ENCODE measurements at places on chromosomes 3 and 15.

- DNase-seq, result no peak
Measured at GRCh38 chr3:78940626-78941025, 827.2 kb downstream of the ROBO1 start.

DNA sequence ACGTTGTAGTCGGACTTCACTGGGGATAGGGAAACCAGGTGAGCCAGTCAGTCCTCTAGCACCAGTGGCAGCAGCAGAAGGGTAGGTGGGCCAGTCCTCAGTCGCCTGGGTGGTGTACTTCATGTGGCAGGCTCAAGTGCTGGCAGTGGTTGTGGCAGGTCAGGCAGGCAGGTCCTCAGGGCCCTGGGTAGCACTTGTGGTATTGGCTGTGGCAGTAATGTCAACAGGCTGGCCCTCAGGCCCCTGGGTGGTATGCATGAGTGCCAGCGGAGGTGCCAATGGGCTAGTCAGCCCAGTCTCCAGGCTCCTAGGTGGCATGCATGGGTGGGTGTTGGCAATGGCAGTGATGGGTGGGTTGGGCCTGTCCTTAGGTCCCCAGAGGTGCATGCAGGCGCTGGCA lies 40.6 kb downstream of the FAIM start:
- no peak for DNase-seq

- no peak for DNase-seq
Measured at GRCh38 chr3:196047391-196048030, 34.4 kb downstream of the TFRC start.

DNA sequence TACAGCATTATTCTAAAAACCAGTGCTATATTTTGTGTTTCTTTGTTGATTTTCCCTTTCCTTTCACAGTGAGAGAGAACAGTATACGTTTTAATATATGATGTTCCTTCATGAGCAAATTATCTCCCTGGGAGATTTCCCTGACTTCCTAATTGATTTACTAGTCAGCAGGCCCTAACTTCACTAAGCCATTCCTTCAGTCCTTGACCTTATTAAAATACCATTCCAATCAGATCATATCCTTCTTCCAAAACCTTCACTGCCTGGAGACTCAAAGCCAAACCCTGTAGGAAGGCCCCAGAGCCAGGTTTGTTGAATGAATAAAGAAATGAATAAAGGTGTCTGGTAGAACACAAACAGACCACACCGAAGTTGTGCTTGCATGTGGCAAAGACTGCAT lies 43.8 kb upstream of the ARHGEF3 start:
- no peak for DNase-seq

DNA sequence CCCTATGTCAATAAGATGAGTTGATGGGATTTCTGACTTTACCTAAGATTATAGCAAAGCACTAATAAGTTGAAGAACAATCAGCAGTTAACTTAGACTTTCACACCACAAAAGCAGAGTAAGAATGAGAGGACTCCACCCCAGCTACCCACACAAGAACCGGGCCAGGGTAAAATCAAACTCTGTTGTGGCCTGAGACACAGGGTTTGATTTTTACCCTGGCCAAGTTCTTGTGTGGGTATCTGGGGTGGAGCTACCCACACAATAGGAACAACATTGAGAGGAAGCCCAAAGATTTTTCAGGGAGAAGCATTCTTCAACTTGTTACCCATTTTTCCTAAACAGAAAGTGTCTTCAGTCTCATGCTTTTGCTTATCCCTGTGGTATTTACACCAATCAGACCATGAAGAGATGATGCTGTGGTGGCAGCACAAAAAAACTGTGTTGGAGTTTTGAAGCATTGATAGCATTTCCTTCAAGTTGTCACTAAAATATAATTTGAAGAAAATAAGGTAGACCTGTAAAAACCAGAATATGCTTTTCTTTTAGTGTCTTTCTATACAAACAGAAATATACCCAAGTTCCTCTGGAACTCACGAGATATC lies 25.6 kb downstream of the CPOX start:
- no peak for DNase-seq

DNA sequence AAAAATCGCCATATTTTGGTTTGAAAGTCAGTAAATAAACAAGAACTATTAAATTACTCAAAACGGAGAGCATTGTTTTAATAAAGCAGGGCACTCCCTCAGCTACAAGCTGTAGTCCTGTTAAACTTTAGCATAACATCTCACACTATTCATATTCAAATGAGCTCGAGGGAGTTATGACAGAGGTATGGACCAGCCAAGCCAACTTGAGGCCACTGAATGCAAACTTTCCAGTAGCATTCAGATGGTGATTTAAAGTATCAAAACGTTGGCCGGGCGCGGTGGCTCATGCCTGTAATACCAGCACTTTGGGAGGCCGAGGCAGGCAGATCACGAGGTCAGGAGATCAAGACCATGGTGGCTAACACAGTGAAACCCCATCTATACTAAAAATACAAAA lies 132.9 kb downstream of the GABRB3 start:
- DNase-seq, result no peak

- no peak for DNase-seq
Measured at GRCh38 chr3:60827666-60828065, 423.6 kb downstream of the FHIT start.

DNA sequence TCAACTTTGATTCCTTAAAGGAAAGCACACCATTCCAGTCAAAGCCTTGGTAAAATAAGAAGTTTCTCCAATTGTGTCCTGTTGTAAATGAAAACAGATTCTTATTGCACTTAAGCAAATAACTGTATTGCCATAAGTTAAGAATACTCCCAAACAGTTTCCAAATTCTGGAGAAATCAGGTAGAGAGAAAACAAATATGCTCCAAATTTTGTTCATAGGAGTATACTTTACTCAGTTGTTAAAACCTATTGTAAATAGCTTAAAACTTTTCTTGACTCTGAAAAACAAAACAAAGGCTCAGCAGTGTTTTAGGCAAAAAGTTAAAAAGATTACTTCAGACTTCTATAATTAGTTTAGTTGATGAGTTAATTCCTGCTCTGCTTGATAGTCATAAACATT lies 42.4 kb downstream of the LNP1 start:
- no peak for DNase-seq

DNA sequence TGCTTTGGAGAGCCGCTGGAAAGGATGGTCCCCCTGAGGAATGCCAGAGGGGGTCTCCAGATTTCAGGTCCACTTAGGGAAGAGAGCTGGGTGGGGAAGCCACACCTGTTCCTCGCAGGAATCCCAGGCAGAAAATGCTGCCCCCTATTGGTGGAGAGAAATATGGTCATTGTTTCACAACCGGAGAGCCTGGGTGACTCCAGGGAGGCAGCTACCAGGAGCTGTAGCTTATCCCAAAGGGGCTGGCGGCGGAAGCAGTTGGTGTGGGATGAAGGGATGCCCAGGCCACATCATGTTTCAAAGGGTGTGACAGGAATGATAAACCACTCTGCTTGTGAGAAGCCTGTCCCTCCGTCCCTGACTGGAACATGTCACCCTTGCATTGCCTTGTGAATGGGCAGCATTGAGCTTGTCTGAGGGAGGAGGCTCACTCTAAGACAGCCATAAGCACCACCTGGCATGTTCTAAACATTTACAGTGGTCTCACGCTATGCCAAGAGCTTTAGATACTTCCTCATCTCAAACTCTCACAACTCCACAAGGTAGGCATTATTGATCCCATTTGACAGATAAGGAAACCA lies 34.5 kb downstream of the POMGNT2 start:
- DNase-seq, result no peak

DNA sequence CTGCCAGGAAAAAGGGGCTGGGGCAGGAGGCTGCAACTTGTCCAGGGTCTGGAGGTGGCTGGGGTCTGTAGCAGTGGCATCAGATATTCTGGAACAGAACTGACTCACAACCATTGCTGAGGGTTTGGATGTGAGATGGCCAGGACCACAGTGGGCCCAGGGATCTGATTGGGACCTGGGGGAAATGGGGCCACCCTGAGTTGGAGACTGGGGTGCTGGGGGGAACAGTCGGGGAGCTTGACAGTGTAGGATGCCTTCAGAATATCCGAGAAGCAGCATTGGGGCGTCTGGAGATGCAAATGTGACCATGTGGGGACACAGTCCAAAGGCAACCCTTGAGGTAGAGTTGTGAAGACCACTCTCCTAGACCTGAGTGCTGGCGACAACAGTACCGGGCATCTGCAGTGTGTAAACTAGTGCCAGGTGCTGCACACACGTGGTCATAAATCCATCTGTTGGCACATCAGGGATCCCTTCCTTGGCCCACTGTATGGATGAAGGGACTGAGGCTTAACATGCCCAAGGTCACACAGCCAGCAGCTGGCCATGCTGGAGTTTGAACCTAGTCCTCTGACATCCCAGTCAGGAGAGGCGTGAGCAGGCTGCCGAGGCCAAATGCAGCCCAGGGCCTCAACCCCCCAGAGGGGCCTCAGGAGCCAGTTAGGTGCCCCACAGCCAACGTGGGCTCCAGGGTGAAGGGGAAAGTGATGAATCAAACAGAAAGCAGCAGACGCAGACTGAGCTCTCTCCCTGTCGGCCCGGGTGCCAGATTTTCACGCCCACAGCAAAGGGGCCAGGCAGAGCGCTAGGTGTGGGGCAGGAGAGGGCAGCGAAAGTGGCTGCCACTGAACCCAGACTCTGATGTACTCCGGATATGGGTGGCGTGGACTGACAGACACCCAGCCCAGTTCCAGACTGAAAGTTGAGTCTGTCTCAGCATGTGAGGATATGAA lies 18.8 kb downstream of the HEMK1 start:
- DNase-seq, result no peak

DNA sequence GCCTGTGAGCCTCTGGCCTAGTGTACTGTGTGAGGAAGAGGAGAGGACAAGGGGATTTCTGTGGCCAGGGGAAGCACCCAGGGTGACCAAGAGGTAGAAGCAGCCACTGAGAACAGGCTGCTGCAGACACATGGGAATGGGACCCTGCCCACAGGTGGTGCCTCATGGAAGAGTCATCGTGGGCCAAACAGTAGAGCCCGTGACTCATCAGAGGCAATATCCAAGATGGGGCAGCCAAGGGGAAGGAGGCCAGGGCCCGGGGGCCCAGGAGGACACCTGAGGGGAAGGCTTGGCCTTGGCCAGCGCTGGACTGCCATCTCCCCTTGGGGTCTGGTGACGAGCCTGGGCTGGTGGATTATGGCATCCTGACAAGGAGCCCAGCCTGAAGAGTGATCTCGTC lies 275.0 kb upstream of the LYSMD4 start:
- no peak for DNase-seq

GRCh38 chr3:121330118-121330517 lies 215.7 kb downstream of the POLQ start:
- no peak for DNase-seq

GRCh38 chr3:74713977-74714376 lies 99.5 kb upstream of the CNTN3 start:
- no peak for DNase-seq

- DNase-seq, result no peak
Measured at GRCh38 chr3:128709506-128710210, 16.3 kb upstream of the RAB7A start.

DNA sequence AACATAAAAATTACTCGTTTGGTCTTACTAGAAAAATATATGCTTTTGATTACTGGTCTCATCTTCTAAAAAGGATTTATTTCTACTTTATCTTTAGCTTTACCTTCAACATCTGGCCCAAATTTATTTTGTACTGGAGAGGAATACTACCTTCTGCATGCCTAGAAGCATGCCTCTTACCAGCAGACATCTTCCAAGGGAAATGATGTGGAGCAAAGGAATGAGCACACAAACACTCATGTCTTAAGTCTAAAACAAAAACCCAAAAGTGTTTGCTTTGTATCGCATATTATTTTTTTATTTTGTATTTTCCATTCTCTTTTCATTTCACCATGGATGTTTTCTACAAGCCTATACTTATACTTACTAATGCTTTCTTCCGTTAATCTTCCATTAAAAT lies 304.6 kb upstream of the KCNMB2 start:
- no peak for DNase-seq

DNA sequence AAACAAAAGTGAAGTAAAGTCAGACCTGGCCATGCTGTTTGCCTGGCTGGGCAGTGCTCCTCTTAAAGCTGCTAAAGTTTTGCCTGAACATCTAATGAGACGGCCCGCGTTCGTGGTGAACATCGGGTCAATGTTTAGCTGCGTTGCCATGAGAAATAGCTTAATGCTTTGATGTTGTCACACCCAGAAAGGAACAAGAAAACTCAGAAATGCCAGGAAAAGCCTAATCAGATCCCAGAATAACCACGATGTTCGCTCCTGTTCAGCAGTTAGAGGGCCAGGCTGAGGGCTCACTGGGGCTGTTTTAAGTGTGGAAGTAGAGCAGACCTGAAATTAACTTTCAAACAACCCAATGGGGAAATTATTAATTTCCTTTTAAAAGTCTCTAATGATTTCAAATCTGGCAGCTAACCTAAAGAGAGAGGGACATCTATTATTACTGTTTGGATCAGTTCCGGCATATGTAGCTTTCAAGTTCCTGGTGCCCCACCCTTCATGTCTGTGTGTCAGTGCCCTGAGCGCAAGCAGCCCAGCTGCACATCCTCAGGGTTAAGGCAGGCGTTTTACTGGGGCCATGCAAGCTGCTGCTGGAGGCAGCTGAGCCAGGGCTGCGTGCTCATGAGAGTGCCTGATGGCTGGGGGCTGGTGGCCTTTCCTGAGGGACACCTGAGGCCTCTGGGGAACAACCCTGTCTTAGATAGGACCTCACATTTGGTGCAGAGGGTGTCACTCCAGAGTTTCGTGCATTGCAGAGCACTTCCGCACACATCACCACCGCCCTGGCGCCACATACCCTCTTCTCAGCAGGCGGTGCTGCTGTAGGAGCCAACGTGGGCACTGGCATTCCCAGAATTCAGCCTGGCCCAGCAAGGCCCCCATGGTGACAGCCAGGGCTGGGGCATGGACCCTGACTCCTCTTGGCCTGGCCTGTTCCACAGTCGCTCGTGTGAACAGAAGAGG lies 76.6 kb downstream of the LRRK1 start:
- no peak for DNase-seq

DNA sequence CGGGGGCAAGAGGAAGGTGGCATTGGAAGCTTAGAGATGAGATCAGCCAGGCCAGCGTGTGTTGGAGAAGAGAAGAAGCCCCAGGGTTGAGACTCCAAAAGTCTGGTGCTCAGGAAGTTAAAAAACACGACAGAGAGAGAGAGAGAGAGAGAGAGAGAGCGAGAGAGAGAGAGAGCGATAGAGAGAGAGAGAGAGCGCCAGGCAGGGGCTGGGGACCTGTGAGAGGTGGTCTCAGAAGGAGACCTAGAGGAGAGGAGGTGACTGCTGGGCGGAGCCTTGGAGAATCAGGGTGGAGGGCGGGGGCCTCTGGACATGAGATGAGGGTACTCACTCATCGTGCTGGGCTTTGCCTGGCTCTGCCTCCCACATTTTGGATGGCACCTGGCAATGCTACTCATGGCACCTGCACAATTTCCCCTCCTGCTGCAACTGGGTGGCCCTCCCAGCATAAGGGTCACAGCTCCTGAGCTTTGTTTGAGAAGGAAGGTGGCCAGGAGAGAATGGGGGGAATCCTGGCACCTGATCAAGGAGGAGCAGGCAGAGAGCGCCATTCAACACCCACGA lies 51.0 kb downstream of the FBLN2 start:
- DNase-seq, result no peak

GRCh38 chr3:60313231-60313798 lies 937.9 kb downstream of the FHIT start:
- DNase-seq, result no peak

DNA sequence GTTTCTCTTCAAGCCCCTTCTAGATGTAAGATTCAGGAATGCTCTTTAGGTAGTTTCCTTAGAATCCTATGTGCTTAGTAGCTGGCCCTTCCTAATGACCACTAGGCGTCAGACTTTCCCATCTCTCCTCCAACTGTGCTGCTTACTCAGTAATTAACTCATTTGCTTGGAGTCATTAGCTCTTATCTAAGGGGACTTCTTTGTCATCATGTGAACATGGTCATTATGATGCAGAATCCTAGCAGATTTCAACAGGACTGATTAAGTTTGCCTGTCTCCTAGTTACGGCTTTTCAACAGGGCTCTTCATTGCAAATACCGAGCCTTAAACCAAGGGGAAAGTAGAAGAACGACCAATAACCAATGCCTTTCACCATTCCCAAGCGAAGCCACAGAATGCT lies 46.4 kb downstream of the GJD2 start:
- no peak for DNase-seq

Measured in stimulated activated CD8-positive, alpha-beta memory T cell treated with anti-CD3 and anti-CD28 coated beads, Interleukin-4, amount 100 ng/mL, for 1 hour (primary cell).